T-helper 1 cell treated with Interleukin-12 subunit alpha and Interleukin-12 subunit beta and Interleukin-4 antibody, amounts not matched to agents 30 ng/mL and 1 ng/mL, for 36 hours (primary cell): ENCODE measurements at places on chromosomes 7 and 10. TPM values are rescaled to one million over a fixed set of nuclear protein-coding genes. Genes with fewer than 3 reads are reported as not detected.

The GRM8 gene
- total RNA-seq: not detected in 2 replicates

The MALRD1 gene
- total RNA-seq: not detected in 2 replicates

The FOXP2 gene
- not detected in 2 replicates for total RNA-seq

The SAP25 gene
- 20.9 and 23.8 TPM in 2 replicates for total RNA-seq

The PNLIPRP1 gene
- not detected in 2 replicates for total RNA-seq

The EPHB6 gene
- 6.4 and 7.8 TPM in 2 replicates for total RNA-seq

The PDIA4 gene
- 173 and 174 TPM in 2 replicates for total RNA-seq

The TSPAN15 gene
- total RNA-seq: 12.0 and 12.8 TPM in 2 replicates

The IKZF1 gene
- 530 and 537 TPM in 2 replicates for total RNA-seq

The CREB5 gene
- total RNA-seq: not detected in 2 replicates

The FOXI2 gene
- not detected in 2 replicates for total RNA-seq

The NRAP gene
- total RNA-seq: not detected in 2 replicates

The WDFY4 gene
- 0.10 and 0.29 TPM in 2 replicates for total RNA-seq

The SPDYE9 gene
- total RNA-seq: not detected in 2 replicates

The KLF14 gene
- not detected in 2 replicates for total RNA-seq

The MYL10 gene
- not detected in 2 replicates for total RNA-seq

The CALHM1 gene
- 0.17 and 0.25 TPM in 2 replicates for total RNA-seq

The LRRN3 gene
- 127 and 129 TPM in 2 replicates for total RNA-seq

The NUP42 gene
- 41.0 and 44.2 TPM in 2 replicates for total RNA-seq

The DNAJC12 gene
- 8.7 and 9.5 TPM in 2 replicates for total RNA-seq

The FKBP14 gene
- 8.4 and 8.9 TPM in 2 replicates for total RNA-seq

The ARHGAP22 gene
- total RNA-seq: not detected in 2 replicates

The KEL gene
- 0.51 and 0.76 TPM in 2 replicates for total RNA-seq

The FXYD4 gene
- not detected in 2 replicates for total RNA-seq

The ACTR3C gene
- total RNA-seq: 12.8 and 14.1 TPM in 2 replicates

The PSMA2 gene
- 139 and 145 TPM in 2 replicates for total RNA-seq

The COL17A1 gene
- total RNA-seq: not detected in 2 replicates

The GDF10 gene
- total RNA-seq: not detected in 2 replicates

The LRRC18 gene
- total RNA-seq: not detected in 2 replicates

The SNX10 gene
- 43.1 and 45.7 TPM in 2 replicates for total RNA-seq

The LRIT1 gene
- total RNA-seq: not detected in 2 replicates

The SFTPA2 gene
- not detected in 2 replicates for total RNA-seq

The CDC14C gene
- not detected in 2 replicates for total RNA-seq

The CYP2E1 gene
- total RNA-seq: 0.56 and 1.0 TPM in 2 replicates

The PKD1L1 gene
- total RNA-seq: 0.07 and 0.12 TPM in 2 replicates

The MPP7 gene
- 3.2 and 3.6 TPM in 2 replicates for total RNA-seq

The MALSU1 gene
- 49.2 and 56.2 TPM in 2 replicates for total RNA-seq

The GDF2 gene
- not detected in 2 replicates for total RNA-seq

The TUBAL3 gene
- not detected in 2 replicates for total RNA-seq

The FKBP6 gene
- not detected in 2 replicates for total RNA-seq

The CUBN gene
- total RNA-seq: 0.39 and 1.4 TPM in 2 replicates

The NPTX2 gene
- not detected in 2 replicates for total RNA-seq
